Natural killer cell treated with Interleukin-12 subunit alpha and Interleukin-12 subunit beta and Interleukin-15 and Interleukin-18, amount 100 ng/mL, for 72 hours (primary cell): ENCODE measurements at places on chromosomes 6 and 20.

- no peak for DNase-seq
These were observed 25.8 kb downstream of the SMLR1 start for GRCh38 chr6:130852844-130853554.

- no peak for DNase-seq
These were observed 10.7 kb downstream of the TULP4 start for GRCh38 chr6:158322724-158323560.

DNA sequence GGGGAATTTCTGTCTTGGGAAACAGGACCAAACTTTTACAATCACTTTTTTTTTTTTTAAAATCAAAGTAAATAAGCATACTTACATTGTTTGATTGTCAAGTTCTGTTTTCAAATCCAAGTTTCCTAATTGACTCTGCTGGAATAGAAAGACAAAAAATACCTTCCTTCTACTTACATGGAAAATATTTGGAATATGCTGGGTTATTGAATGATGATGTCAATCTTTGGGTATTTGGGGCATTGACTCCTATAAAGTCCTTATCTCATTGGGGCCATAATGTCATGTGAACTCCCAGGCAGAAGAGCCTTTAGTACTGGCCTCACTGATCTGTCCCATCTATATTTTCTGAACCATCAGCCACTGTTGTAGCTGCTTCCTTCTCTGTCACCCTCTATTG is 122.6 kb upstream of the NOX3 start:
- DNase-seq: no peak

DNA sequence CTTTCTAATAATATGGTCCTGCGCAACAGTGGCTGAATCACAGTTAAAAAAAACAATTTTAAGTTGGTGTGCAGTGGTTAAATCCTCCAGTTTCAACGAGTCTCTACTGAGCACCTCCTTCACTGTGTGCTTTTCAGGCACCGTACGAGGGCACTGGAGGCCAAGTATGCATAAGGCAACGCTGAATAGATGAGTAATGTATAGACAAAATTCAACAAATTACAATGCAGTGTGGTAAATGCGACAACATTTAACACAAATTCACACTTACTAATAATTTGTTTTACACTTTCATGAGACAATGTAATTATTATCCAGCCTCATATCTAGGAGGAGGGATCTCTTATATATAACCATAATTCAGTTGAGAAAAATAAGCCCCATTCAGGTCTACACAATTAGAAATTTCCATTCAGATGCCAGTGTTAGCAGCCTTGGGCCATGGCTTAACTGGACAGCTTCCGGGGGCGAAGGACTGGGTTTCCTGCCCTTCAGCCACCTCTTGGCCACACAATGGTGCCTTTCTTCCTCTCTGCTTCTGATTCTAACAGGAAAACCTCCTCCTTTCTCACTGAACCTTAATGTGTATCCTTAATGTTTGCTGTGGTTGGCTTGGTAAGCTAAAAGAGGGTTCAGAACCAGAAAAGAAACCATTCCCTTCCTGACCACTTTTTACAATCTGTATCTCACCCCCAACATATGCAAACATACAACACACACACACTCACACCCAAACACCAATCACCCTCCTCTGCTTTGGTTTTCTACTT is 51.9 kb downstream of the B4GALT5 start:
- DNase-seq: no peak

DNA sequence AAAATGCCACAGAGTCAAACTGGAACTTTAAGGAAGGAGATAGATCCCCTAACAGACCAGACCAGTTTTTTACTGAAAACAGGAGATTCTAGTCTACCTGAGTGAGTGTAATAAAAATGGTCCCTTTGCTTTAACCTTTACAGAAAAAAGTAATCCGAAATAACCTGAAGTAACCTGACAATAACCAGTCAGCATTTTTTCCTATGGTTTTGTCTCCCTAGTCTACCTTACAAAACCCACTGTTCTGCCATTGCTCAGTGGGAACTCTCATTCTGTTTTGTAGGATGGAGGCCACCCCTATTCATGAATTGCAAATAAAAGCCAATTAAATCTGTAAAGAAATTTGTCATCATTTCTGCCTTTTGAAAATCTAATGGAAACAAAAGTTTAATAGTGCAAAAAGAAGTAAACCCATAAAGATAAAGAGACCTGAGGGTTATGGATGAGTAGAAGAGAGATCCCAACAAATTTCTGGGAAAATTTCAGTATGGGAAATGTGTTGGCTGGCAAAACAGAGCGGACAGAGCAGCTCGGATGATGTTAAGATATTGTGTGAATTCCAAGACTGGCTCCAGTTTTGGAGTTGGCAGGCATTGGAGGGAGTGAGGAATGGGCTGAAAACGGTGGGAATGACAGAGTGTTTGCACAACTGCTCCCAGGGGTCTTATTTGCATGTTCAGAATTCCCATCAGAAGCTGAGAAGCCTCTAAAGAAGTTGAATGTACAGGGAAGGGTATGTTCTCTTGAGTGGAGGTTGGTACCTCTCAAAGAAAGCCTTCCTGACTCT is 104.7 kb upstream of the RALGAPA2 start:
- DNase-seq: no peak

DNA sequence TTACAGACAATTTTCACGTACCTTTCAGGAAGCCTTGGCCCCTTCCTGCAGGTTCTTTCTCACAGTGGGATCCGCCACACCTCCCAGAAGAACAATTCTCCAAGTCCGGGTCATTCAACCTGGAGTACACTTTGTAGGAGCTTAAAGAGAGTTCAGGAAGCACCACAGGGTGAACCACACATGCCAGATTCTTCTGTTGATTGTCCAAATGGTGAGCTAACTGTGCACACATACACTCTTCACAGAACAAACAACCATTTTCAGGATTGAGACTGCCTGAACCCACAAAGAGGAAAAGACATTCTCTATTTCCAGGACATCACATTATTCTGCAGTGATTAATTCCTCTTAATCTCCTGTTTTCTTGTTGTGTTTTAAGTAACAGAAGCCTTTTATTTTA is 51.0 kb downstream of the SCGN start:
- DNase-seq: no peak

DNA sequence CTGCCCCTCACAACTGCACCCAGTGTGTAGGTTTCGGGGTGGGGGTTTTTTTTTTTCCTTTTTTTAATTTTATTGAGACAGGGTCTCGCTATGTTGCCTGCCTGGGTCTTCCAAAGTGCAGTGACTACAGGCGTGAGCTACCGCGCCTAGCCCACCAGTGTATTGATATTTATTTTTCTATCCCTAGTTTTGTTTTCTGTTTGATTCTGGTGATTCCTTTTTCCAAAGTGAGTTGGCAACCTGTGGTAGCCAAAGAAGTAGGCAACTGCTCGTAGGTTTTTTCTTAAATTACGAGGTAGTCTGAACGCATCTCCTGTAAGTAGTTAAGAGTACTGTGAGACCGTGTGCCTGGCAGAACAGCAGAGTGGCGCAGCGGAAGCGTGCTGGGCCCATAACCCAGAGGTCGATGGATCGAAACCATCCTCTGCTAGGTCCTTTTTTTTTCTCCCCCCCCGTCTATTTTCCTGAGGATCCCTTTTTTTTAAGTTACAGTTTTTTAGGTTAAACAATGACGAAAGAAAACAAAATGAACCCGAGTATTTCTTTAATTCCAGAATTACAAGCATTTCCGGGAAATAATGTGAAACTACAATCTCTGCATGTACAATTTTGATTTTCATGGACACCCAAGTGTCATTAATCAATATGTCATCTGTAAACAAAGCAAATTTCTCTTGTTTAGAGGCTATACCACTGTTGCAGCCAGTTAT is 78.7 kb upstream of the BTN3A2 start:
- peak; percentile 78 for DNase-seq

DNA sequence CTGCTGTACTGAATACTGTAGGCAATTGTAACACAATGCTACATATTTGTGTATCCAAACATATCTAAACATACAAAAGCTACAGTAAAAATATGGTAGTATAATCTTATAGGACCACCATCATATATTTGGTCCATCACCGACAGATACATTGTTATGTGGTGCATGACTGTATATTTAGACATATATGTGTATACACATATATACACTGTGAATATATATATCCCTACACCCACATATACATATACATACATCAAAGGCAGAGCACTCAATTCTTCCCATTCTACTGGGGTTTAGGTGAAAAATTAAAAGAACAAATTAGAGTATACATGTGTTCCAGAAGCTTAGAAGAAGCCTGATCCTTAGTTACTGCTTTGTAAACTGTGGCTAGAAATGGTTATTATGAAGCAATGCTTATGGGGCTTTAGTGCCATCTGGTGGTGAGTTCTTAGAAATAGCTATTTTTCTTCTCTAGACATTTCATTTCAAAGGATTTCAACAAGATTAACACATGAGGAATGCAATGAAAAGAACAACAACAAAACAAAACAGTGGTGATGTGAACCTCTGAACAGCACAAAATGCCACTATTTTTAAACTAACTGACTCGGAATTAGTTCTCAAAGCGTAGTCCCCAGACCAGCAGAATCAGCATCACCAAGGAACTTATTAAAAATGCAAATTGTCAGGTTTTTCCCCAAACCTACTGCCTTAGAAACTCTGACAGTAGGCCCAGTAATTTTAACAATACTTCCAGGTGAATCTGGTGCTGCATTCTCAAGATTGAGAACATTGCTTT is 38.0 kb downstream of the PKHD1 start:
- no peak for DNase-seq

GRCh38 chr6:124423621-124424020 is 538.6 kb upstream of the RNF217 start:
- no peak for DNase-seq

- no peak for DNase-seq
These were observed 106.8 kb upstream of the PDE10A start for GRCh38 chr6:165769884-165770283.

DNA sequence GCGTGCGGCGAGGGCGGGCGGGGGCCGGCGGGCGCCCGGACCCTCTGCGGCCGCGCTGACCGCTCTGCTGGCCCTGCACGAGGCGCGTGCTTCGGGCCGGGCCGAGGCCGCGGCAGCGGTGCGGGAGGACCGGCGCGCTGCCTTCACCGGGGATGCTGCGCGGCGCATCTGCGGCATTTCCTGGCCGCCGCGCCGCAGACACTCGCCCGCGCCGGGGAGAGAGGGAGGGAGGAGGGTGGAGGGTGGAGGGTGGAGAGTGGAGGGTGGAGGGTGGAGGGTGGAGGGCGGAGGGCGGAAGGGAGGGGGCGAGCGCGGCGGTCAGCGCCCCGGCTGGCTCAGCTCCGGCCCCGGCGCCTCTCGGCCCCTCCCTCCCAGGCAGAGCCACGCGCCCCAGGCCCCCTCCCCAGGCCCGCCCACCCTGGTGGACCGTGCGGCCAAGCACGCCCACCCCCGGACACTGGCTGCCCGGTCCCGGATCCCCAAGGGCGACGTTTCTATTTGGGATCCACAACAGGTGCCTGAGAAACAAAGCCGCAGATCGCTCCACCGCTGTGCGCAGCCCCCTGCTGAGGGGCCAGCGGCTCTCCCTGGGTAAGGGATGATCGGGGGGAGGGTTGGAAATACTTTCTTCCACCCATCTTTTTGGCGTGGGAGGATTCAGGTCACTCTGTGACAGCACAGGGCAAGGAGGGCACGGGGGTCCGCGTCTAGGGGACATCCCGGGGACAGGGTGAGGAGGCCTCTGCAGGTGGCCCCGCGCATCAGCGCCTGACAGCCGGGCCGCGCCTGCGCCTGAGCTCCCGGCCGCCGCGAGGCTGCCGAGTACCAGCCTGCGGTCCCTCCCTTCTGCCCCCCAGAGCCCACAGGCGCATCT is 111.2 kb upstream of the BEND6 start:
- peak; percentile 64 for DNase-seq

- DNase-seq: no peak
These were observed 1.0 kb downstream of the FILIP1 start for GRCh38 chr6:75492386-75493153.

DNA sequence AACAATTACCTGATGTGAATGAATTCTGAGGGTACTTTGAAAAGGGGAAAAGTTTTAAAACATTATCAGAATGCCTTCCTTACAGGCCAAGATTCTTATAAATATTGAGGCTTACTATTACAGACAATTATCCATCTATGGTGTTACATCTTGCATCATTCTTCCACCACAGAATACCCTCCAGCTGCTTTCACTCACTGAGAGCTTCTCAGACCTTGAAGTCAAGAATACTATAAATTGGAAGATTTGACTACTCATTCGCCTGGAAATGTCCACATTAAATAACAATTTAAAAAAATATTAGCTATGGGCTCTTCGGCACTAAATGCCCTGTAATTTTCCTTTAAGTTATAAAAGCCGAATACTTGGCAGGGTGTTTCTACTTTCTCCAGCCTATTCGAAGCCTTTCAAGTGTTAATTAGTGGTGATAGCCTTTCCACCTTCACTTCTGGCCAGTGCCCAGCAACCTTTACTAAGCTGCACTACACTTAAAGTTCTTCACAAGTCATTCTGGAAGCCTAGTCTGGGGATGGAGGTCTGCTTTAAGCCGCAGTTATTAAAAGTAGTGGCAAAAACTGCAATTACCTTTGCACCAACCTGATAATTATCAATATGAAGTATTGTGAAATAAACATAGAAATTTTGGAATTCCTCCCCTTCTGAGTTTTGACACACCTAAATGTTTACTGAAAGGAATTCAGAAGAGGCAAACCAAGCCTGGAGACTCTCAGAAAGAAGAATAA is 100.9 kb downstream of the BMP5 start:
- no peak for DNase-seq

DNA sequence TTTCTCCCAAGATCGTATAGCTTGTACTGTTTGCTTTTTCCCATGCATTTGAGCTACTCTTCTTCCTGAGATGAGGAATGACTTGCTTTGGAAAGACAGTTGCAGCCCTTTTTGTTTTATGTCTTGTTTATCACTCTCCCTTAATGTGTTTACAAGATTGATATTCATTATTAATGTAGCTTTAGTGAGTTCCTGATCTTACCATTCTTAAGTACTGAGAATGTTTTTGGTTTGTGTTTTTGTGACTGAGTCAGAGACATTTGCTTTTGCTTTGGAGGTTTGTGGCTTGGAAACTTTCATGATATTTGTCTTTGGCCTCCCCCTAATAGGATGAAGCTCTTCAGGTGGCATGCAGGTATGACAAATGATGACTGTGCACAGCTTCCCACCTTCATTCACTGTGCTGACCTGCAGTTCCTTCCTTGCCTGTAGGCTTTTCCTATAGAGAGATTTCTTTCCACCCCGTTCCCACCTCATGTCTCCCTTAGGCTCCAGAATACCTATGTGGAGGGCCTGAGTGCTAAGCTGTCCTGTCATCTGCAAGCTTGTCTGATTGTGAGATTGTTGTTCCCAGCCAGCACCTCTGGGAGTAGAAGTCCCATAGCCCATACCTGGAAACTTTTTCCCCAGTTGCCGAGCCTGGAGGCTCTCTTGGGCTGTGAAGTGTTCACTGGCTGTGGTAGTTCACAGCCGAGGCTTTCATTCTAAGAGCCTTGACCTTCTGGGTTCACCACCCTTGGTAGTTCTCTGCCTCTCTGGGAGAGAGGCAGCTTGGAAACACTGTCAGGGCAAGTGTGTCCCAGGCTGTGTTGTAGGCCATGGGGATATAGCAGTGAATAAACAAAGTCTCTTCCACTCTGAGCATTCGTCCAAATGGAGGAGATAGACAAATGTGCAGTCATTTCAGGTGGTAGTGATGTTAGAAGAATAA is 27.1 kb downstream of the CDS2 start:
- DNase-seq: no peak

- no peak for DNase-seq
These were observed 28.0 kb downstream of the PTPRT start for GRCh38 chr20:43161716-43162115.
